ELF-1 (cell line): ENCODE measurements at places on chromosomes 7 and 10.

GRCh38 chr7:12814107-12814506 is 126.7 kb downstream of the ARL4A start:
- no peak for DNase-seq

GRCh38 chr10:131050162-131050766 is 261.3 kb downstream of the TCERG1L start:
- no peak for DNase-seq

DNA sequence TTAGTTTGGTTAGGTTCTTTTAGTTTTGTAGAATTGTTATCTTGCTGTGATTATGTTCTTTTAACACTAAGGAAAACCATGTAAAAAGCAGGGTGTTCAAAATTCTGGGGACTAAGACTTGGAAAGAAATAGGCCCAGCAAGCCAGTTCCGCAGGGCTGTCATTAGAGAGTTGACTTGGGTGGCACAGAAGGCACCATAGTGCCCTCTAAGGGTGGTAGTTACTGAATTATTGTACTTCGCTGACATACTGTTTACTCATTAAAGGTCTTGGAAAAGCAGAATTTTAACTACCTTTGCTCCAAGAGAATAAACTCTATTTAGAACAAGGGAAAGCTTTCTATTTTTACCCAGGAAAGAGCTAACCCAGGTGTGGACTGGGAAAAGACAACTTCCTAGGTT is 86.5 kb downstream of the OTUD1 start:
- DNase-seq, result no peak

GRCh38 chr10:7855205-7855604 is 36.9 kb downstream of the TAF3 start:
- DNase-seq, result peak; percentile 89

DNA sequence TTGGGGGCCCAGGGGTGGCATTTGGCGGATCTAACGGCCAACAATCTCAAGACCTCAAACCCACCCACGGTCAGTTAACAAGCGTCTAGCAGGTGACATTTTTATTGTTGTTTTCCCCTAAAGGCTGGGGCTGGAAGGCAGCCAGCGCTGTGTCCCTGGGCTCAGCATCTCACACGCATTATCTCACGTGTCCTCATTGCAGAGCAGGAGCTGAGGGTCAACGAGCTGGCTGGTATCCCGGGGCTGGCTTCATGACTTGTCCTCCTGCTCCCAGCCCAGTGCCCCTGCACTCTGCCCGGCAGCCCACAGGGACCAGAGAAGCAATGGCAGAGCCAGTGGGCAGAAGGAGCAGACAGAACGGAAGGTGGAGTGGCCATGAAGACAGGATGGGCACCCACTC is 54.4 kb upstream of the TMEM273 start:
- no peak for DNase-seq

DNA sequence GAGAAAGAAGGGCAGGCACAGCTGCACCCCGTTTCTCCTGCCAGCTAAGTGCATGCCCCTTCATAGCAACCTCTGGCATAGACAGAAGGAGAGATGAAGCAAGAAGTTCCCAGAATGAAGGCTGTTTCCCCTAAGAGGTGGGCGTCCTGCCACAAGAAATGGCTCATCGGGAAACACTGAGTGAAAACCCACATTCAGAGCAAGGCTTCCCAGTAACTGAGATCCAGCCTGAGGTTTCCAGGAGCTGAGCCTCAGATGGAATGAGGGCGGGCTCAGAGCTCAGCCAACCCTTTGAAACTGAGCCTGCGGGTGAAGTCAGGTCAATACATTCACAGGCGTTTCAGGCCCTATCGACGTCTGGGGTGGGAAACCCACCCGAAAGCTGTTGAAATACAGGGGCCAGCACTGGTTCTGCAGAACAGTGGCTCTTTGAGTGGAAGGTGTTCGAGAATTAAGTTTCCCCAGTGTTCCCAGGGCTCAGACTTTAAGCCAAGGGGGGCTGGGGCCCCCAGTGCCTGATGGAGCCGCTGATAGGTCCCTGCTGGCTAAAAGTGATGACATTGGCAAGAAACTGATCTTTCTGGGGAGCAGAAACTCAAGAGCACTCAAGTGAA is 510.2 kb downstream of the RPS24 start:
- peak; percentile 56 for DNase-seq

GRCh38 chr7:117972606-117973005 is 99.4 kb upstream of the CTTNBP2 start:
- no peak for DNase-seq

GRCh38 chr7:111638078-111638477 is 75.8 kb upstream of the IMMP2L start:
- no peak for DNase-seq

DNA sequence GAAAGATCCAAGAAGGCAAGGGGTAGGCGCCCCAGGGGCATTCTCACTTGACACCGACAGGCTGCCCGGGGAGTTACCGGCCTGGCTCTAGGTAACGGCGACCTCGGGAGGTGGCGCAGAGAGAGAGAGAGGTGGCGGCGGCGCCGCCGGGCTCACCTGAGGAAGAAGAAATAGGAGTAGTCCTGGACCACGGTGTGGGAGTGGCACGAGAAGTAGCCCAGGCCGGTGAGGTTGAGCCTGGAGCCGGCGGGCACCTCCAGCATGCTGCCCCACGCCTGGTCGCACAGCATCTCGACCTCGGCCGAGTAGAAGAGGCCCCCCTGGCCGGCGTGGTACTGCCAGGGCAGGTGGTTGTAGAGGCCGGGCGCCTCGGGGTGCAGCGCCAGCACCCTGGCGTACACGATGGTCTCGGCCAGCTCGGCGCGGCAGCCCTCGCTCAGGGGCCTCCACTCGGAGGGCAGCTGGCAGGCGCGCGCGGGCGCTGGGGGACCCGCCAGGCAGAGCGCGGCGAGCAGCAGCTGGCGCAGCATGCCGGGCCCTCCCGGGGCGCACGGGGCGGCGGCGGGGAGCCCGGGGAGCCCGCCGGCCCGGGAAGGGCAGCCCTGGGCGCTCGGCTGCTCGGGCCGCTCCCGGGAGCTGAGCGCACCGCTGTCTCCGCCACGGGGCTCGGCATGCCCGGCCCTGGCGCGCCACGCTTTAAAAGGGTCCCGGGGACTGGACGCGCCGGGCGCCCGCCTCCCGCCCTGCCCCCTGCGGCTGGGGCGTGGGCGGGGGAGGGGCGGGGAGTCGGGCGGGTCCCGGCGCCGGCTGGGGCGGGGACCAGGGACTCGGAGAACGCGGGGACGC is at the start of gene CCDC3:
CCDC3 (minus strand) TSS at position 673 of the 846 bp plus-strand sequence; CDS start at position 530, 143 bp downstream.
- DNase-seq, result peak; percentile 74

DNA sequence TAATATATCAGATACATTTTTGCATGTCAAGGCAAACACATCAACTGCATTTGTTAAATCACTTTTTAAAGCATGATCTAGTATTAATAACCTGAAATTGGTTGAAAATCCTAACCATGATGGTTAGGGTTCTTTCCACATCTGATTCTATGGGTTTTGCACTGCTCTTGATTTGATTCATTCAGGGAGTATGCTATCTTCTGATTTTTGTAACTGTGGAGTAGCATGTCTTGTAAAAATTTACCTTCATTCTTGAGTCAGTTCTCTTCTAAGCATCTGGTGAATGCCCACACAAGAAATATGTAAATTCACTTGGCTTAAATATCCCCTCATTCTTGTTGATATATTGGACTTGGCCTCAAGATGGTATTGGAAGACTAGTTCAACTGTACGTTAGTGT is 178.7 kb downstream of the KLF6 start:
- no peak for DNase-seq

- no peak for DNase-seq
Measured at GRCh38 chr7:47588704-47589225, 6.9 kb upstream of the TNS3 start.

- DNase-seq, result no peak
Measured at GRCh38 chr7:76037310-76037709, 10.5 kb downstream of the STYXL1 start.

DNA sequence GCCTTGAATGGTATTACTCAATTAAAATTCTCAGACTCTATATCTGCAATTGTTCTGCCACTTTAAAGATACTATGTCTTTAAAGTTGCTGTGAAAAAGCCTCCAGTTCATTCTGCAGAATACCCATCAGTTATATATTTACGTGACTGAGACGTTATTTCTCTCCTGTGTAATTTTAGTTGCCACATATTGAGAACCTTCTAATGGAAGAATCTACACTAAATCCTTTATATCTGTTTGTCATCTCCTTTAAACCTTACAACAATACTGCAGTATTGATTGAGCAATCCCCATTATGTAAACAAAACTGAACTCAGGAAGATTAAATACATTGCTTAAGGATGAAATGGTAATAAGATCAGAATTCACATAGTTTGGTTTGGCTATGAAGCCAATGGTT is 30.0 kb downstream of the GPR141 start:
- no peak for DNase-seq

DNA sequence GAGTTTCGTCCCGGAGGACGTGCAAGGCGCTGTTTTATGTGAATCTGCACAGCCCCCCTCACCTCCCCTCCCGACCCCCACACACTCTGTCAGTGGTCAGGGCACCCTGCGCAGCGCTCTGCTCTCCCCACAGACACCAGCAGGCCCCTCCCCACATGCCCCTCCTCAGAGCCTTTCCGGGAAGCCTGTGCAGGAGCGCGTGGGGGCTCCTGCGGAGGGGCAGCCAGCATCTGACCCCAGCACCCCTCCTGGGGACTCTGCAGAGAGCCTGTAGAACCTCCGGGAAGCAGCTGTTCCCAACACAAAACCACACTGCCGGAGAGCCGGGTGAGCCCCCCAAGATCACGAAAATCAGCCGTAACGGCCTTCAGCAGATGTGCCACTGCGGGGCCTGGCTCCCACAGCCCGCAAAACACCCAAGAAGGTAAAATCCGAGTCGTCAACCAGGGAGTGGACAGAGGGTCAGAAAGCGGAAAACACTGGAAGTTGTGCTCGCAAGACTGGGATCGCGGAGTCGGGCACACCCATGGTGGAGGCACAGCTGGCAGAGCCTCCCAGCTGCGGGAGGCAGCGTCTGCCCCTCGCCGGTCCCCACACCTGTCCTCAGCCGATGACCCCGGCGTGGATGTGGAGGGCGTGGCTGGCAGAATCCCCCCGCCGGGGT is 53.8 kb upstream of the PDGFA start:
- no peak for DNase-seq

GRCh38 chr7:70113078-70113477 is 514.8 kb downstream of the AUTS2 start:
- DNase-seq, result no peak

GRCh38 chr10:20922033-20922432 is 24.9 kb upstream of the NEBL start:
- no peak for DNase-seq

DNA sequence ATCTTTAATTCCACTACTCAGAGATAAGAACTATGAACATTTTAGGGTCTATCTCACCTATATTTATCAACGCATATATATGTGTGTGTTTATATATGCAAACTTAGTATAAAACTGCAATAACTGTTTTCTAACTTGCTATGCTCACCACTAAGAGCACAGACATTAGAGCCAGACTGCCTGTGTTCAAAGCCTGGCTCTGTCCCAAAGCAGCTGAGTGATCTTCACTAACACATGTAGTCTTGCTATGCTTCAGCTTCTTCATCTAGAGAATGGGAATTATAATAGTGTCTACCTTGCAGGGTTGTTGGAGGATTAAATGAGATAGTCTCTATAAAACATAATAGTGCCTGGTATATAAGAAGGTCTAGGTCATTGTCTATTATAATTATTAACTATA is 165.5 kb downstream of the MAGI2 start:
- DNase-seq, result no peak

GRCh38 chr10:74623786-74624185 is 202.6 kb upstream of the KAT6B start:
- DNase-seq, result no peak

- DNase-seq, result no peak
Measured at GRCh38 chr10:52668024-52668423, 104.6 kb downstream of the MBL2 start.

DNA sequence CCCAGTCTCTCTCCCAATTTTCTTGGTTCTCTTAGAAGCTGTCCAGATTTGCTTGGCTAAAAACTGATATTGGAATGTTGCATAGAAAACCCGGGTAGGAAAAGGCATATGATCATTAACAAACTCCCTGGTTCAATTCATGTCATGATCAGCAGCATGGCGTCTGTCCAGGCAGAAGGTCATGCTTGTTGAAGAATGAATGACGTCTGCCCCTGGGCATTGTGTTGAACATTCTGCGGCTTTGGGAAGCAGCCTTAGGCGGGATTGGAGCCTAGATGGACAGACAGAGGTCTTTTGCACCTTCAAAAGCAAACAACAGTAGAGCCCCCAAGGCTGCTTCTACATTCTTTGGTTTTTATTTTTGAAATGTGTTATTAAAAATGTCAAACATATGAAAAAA is 7.7 kb upstream of the MINDY3 start:
- peak; percentile 35 for DNase-seq

DNA sequence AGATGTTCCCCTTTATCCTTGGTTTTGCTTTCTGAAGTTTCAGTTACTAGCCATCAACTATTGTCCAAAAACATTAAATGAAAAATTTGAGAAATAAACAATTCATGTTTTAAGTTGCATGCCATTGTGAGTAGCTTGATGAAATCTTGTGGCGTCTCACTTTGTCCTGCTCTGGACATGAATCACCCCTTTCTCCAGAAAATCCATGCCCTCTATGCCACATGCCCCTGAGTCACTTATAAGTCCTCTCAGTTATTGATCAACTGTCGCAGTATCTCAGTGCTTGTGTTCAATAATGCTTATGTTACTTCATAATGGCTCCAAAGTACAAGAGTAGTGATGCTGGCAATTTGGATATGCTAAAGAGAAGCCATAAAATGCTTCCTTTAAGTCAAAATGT is 208.0 kb upstream of the FERD3L start:
- no peak for DNase-seq

- DNase-seq, result peak; percentile 47
Measured at GRCh38 chr10:43458227-43458626, 21.3 kb downstream of the ZNF487 start.

GRCh38 chr10:62738916-62739315 is 65.6 kb upstream of the ADO start:
- DNase-seq, result no peak

DNA sequence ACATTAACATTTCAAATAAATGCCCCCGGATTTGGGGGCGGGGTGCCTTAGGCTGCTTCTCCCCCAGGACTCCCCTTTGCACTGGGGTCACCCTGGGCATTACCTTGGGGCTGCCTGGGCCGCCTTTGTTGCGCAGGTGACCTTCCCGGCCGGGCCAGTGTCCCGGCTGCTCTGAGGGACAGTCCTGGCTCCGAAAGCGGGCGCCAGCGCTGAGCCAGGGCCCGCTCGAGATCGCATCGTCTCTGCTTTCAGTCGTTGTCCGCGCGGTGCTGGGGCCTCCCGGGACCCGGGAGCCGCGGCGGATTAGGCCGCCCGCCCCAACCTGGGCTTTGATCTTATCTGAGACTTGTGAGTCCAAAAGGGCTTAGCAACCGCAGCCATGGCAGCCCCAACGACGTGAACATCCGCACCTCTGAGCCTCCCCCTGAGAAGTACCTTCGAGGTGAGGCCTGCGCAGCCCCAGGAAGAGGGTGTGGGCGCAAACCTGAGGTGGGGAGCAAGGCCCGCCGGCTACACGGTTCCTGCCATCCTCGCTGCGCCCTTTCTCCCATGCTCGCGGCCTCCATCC is 14.8 kb upstream of the WAPL start:
- DNase-seq, result peak; percentile 68

DNA sequence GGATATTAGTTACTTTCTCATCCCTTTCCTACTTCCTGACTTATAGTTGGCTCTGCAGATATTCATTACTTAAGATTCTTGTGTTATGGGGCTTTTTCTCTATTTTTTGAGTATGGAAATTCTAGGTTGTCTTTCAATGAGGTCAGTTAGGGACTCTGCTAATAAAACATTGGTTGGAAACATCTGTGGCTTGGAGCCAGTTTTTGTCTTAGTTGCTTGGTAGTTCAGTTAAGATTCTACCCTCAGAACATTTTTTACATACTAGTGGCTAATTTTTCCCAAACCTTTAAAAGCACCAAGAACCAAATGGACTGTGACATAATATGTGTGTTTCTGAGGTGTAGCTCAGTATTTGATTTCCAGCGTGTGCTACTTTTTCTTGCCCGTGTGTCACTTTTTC is 305.6 kb upstream of the FZD1 start:
- DNase-seq, result no peak
